ENCODE measurements at places on chromosomes 4 and X.

DNA sequence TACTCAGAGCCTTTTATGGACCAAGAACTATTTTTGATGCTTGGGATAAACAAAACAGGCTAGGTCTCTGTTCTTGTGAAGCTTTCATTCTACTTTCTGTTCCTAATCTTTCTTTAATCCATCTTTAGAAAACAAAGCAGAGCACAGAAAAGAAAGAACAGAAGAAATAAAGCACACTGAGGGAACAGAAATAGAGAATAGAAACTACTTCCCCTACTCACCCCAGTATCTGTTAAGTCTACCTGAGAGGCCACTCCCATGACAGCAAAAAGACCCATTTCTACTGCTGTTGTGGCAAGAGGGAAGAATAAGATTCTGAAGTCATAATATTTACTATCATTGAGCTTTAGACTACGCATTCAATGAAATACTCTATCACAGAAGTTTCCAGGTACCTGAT lies 9.2 kb downstream of the RFC1 start:
- DNase-seq: no peak

DNA sequence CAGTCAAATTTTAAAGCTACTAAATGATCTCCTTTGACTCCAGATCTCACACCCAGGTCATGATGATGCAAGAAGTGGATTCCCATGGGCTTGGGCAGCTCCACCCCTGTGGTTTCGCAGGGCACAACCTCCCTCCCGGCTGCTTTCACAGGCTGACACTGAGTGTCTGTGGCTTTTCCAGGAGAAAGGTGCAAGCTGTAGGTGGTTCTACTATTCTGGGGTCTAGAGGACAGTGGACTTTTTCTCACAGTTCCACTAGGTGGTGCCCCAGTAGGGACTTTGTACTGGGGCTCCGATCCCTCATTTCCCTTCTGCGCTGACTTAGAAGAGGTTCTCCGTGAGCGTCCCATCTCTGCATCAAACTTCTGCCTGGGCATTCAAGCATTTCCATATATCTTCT lies 845.2 kb downstream of the PCDH18 start:
- no peak for DNase-seq

DNA sequence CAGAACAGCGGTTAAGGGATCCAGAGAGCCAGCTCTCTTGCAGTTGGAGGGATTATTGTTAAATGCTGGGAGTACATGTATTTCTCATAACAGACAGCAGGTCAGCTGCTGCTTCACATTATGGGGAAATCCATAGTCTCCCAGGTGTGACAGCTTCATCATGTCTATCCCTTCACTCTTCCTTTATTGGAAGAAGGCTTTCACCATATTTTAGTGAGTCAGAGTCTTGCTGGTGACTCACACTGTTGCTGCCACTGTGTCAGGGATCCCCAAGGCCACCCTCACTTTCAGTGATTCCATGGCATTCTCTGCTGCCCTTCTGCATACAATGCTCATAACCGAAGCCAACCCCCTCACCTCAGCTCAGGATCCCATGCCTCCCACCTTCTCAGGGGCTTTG lies 32.9 kb upstream of the PAGE5 start:
- no peak for DNase-seq

DNA sequence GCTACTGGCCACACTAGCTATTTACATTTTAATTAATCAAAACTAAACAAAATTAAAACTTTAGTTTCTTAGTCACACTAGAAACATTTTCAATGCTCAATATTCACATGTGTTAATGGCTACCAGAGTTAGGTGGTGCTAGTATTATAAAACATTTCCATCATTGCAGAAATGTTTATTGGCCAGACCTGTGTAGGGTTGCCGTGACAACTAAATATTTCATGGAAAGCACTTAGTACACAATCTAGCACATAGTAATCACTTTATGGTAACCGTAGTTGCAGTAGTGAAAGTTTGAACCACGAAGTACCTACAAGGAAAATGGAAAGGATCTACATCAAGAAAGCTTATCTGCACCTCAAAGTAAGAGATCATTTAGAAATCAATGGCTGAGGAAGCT lies 95.9 kb downstream of the HS6ST2 start:
- no peak for DNase-seq

DNA sequence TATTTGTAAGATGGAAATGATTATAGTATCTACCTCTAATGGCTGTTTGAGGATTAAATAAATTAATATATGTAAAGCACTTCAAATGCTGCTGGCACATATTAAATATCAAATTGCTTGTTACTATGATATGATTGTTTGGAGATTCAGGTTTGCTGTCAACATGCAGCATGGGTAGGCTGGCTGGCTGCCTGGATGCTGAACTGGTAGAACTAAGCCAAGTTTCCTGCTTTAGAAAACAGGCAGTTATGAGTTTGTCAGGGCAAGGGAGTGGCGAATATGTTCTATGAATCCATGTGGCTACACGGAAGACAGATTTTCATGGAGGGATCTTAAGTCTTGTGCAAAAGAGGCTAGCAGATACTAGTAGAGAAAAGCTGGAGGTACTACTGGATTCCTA lies 239.6 kb downstream of the GBA3 start:
- DNase-seq: no peak

DNA sequence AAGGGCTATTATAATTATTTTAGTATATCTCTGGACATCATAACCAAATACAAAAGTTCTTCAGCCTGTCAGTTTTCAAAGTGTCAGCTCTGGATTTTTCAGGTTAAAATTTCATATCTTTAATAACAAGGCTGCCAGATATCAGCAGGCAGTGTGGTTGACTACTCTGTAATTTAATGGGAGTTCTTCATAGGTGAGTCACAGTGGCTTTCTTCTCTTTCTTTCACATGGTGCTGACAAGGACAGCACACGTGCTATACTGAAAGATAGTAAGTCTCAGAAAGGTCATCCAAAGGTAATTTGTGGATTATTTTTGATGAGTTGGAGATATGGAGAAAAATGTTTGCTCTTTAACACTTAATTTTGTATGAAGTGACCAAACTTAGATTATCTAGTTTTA lies 43.2 kb downstream of the GALNT7 start:
- no peak for DNase-seq

GRCh38 chr4:75948822-75949444 lies 8.1 kb upstream of the NAAA start:
- no peak for DNase-seq

- no peak for DNase-seq
Observed at GRCh38 chr4:182354867-182355266, 111.7 kb downstream of the TENM3 start.

DNA sequence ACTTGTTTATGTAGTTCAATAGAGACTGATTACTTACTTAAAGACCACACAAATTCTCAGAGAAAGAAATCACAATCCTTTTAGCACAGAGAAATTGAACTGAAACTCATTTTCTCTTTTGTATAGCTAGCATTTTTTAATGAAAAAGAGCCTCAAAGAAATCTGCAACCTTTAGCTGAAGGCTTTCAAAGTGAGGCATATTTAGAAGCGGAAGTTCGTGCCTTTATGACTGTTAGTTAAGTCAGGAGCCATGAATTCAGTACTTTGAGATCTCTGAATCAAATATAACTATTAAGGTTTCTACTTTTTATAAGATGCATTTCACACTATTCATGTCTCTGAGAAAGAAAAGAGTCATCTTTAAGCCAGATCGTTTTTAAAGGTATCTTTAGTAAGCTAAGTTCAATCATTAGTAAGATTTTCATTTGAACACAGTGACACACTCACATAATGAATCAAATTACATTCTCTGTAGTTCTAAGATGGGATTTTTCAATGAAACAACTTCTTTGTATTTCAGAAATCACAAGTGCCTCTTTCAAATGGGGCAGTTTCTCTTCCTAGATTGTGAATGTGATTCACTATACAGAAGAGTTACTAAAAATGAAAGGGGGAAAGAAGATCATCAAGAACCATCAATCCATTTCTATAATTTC lies 61.4 kb downstream of the SMARCA1 start:
- no peak for DNase-seq

DNA sequence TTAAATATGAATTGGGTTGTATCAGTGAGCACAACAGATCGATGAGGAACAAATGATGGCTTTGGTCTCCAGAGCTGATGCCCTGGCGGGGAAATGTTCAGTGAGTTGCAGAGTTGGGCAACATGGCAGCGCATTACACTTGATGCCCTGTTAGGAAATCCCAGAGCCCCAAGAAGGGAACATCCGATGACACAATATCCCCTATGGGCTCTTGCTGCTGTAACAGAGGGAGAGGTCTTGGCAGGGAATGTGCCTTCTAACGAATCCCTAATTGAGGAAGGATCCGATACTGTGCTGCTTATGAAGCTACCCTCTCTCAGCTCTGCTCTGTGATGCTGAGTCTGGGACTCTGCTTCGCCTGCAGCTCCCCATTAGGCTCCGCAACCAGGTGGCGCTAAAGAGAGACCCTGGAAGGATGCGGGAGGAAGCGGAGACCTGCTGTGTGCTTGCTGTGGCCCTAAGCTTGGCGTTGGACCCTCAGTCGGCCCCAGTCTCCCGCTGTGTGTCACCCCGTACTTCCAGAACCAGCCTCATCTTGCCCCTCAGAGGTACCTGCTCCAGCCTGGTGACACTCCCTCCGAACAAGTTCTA lies 38.9 kb downstream of the PDHA1 start:
- peak; percentile 24 for DNase-seq

DNA sequence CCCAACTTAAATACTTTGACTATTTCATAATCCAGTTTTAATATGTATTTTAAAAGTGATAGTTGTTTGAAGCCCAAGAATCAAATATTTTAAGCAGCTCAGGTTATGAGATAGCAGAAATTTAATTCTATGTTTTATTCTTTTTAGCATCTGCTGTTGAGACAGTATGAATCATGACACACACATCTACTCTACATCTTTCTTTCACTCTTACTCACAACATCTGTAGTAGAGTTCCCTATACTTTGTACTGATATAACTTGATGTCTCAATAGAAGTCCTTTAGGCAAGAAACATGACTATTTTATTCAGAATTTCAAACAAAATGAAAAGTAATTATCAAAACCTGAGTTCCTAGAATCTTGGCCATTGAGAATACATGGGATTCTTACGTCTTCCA lies 187.9 kb upstream of the GNPDA2 start:
- DNase-seq: no peak

DNA sequence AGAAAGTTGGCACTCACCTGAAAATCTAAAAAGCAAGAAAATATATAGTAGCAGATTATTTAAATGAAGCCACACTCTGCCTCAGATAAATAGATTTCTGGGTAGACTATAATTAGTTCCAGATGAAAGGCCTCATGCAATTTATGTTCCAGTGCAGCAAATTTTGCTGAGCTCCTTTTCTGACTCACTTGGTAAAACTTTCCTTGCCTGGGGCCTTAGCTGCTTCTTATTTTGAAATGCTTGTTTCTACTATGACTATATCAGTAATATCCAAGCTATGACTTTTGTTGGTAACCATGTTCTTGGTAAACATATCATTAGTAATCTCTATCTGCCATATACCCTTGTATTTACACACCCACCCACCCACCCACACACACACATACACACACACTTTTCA lies 961.8 kb downstream of the SH3BGRL start:
- no peak for DNase-seq

DNA sequence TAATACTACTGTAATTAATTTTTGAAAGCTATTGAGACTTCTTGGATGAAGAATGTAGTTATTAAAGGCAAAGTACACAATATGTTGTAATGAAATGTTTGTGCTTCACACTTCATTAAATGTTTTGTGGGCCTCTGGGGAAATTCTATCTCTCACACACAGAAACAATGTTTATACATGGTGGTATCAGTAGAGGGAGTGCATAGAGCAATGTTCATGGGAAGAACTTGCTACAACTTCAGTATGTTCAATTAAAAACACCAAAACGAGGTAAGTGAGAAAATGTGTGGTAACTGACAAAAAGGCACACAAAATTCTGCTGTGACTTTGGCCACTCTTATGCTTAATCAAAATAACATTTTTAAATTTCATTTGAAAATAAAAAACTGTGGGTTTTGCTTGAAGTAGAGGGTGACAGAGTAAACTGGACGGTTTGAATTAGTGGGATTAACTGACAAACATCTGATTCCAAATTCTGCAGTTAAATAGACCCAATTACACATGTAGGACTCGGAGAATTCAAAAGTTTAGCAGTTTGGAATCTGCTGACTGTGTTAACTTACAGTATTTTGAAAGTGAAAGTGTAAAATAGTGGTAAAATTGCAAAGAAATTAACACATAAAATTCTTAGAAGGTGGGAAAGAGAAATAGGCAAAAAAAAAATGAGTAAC lies 111.4 kb upstream of the TTC29 start:
- DNase-seq: no peak
